ENCODE measurements at places on chromosomes 4 and X.

DNA sequence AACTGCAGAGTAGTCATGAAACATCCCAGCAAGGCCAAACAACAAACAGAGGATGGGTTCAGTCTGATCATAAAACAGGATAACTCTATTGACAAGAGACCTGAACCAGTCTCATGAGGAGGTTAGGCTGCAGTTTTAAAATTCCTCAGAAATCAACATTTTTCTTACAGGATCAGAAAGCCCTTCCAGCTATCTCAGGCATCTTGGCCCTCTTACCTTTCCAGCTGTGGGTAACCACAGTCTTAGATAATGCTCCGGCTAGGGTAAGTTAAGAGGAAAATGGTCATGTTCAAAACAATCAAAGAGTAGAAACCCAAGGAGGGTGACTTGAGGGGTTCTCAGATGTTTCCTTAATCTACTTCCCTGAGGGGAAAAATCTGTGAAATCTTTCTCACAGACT, 5.1 kb downstream of the CTSO start:
- no peak for DNase-seq

GRCh38 chr4:143346206-143346605, 9.5 kb downstream of the GAB1 start:
- DNase-seq, result no peak

- DNase-seq, result no peak
Measured at GRCh38 chr4:146194212-146194611, 18.7 kb downstream of the LSM6 start.

DNA sequence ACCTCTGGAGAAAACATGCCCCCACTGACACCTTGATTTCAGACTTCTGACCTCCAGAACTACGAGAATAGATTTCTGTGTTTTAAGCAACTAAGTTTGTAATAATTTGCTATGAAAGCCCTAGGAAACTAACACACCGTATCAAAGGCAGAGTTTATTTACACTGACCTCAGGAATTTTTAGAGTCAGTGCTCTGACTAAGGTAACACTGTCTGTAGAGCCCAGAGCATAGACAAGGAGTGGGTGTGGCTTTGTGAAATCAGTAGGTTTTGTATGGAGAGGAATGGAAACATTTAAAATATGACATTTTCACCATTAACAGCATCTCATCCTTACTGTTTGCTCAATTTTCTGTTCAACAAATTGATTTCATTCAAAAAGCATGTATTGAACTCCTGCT, 764.4 kb upstream of the PCDH10 start:
- DNase-seq, result no peak

GRCh38 chr4:55314141-55314820, 31.8 kb upstream of the SRD5A3 start:
- DNase-seq, result no peak

GRCh38 chr4:76624241-76624681, 189.2 kb downstream of the SHROOM3 start:
- no peak for DNase-seq

- no peak for DNase-seq
Measured at GRCh38 chr4:170651786-170652185, 562.0 kb upstream of the AADAT start.

DNA sequence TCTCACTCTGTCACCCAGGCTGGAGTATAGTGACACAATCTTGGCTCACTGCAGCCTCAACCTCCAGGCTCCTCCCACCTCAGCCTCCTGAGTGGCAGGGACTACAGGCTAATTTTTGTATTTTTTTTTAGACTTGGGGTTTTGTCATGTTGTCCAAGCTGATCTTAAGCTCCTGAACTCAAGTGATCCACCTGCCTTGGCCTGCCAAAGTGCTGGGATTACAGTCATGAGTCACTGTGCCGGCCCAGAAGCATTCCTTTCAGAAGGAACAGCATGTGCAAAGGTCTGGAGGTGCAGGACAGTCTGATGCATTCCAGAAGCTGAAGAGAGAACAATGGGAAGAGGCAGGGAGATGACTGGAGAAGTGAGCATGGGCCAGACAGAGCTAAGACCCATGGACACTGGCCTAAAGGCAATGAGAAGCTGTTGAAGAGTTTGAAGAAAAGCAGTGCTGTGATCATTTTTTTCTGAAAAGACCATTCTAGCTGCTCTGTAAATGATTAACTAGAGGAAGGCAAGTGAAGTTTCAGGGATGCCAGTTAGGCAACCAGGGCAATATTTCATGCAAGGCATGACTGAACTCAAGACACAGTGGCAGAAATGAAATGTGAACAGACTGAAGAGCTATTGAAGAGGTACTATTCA, 43.2 kb downstream of the MANBA start:
- no peak for DNase-seq

DNA sequence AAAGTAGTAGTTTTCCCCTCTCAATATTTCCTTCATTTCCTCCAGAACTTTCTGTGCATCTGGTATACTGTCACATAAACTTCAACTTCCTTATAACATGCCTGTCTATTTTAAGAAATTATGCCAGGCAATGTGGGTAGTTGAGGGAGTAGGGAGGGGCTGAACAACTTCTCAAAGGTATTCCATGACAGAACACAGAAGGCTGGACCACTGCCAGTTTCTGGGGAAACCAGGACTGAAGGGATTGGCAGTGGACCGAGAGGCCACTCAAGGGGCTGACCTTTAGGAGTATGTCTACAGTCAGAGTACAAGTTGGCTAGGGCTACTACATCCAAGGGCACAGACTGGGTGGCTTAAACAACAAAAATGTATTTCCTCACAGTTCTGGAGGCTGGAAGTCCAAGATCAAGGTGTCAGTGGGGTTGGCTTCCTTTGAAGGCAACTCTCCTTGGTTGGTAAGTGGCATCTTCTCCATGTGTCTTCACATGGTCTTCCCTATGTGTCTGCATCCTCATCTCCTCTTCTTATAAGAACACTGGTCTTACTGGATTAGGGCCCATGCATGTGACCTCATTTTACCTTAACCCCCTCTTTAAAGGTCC, 6.9 kb downstream of the SH3RF1 start:
- DNase-seq, result no peak

GRCh38 chr4:6943012-6943884, 33.6 kb downstream of the TBC1D14 start:
- DNase-seq, result no peak

DNA sequence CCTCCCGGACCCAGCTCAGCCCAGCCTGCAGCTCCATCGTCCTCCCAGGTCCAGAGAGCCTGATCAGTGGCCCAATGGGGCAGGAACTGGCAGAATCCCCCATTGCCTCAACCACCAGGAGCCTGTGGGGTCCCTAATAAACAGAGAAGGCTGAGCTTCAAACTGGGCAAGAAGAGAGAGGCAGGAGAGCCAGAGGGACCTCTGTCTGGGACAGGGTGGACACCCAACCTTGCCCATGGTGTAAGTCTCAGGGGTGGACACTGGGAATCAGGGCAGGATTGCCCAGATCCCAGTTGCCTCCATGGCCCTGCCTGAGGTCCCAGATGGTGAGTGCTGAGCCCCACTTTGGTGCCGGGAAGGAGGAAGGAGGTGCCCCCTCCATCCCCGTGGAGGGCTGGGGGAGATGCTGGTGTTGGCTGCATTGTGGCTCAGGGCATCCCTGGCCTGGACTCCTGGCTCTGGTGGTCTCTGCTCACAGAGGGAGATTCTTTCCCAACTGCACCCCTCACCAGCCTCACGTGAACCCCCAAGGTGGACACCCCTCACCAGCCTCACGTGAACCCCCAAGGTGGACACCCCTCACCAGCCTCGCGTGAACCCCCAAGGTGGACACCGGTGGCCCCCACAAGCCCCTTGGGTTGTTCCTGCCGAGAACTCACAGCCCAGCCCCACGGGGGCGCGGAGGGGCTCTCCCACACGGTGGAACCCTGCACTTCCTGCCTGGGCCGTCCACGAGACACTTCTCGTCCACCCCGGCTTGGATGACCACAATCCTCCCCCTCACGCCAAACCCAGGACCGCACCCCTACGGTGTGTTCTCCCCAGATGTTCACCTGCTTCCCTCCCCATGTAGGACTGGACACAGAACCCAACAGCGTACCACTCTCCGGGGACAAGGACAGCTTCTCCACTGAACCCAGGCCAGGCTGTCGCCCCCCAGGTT, 5.4 kb downstream of the CPLX1 start:
- DNase-seq, result no peak

DNA sequence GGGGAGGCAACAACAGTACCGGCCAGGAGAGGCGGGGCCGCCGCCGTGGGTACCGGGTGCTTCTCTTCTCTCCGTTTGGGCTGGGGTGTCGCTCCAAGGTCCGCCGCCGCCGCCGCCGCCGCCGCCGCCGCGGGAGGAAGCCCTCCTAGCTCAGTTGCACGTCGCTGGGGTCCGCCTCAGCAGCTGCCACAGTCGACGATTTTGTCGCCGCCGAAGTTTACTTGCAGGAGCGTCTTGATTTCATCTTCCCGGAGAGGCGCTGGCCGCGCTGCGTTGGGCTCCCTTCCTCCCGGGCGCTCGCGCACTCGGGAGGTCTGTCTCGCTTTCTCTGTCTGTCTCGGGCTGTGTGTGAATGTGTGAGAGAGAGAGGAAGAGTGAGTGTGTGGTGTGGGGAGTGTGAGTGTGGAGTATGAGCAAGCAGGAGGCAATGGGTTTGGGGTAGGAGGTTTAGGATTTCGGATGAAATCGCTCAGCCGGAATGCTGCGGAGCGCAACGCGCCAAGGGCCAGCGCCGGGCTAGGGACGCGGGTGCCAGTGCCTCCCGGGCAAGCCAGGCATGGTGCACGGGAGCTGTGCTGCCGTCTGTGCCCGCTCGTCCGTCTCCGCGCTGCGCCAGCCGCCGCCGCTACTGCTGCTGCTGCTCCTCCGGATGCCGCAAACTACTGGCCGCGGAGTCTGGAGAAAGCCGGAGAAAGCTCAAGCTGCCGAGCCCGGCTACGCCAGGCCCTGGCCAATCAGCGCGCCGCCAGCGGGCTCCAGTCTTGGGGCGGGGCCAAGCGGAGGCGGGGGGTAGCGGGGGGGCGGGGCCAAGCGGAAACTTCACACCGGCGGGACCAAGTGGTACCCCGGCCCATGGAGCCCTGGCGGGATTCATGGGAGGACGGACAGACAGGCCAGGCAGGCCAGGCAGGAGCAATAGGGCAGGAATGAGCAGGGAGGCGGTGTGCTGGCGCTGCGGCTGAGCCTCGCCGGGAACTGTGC, at the start of gene PCDH19:
Gene PCDH19, minus strand, starts transcription at position 664 of the 981 bp plus-strand sequence. CDS start 1,676 bp downstream, outside the sequence.
- DNase-seq, result no peak

GRCh38 chr4:162126729-162127128, 37.1 kb downstream of the FSTL5 start:
- no peak for DNase-seq

GRCh38 chr4:24382381-24382780, 202.0 kb downstream of the DHX15 start:
- DNase-seq, result no peak

GRCh38 chr4:181479141-181479540, 764.1 kb upstream of the TENM3 start:
- no peak for DNase-seq

DNA sequence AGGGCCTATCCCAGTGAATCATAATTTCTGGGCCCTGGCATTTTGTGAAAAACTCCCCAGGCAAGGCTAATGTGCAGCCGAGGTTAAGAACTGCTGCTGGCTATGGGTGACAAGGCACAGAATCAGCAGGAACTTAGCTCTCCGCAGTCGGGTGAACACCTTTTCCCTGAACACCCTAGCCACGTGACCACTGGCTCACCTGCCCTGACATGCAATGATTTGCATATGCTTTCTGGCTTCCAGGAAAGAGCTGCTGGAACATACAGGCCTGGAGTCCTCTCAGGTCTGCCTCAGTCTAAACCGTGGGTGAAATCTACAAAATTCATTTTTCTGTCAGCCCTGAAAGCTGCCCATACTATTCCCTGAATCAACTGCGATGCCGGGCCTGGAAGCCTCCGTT, 56.6 kb downstream of the ZNF827 start:
- no peak for DNase-seq

GRCh38 chr4:159860945-159861344, 758.1 kb downstream of the RAPGEF2 start:
- no peak for DNase-seq

DNA sequence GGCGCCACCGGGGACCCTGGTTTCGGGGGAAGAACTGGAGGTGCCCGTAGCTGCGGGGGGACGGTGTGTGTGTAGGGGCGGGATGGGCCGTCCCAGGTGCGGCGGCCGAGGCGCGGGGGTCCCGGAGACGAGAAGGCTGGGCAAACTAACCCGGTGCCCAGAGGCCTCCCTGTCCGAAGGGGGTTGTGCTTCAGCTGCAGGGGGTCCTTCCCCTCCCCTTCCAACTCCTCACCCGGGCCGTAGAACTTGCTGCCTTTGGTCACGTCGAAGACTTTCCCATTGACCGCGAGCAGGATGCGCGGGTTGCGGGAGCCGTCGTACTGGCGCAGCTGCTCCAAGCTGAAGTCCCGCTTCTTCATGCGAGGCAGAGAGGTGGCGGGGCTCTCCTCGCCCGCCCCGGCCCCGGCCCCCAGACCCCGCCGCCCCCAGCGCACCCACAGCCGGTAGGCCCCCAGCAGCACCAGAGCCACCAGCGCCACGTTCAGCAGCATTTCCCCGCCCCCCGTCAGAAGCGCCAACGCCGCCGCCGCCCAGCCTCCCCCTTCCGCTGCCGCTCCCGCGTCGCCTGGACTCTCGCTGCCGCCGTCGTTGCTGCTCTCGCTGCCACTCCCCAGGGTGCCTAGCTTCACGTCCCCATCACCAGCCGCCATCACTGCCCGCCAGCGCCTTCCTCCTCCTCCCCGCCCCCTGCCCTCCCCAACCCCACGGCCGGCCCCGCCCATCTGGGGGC, at the start of gene PGRMC2:
Gene PGRMC2, minus strand, starts transcription at position 673 of the 730 bp plus-strand sequence. Its CDS starts 23 bp downstream, at position 650.
- DNase-seq, result no peak

DNA sequence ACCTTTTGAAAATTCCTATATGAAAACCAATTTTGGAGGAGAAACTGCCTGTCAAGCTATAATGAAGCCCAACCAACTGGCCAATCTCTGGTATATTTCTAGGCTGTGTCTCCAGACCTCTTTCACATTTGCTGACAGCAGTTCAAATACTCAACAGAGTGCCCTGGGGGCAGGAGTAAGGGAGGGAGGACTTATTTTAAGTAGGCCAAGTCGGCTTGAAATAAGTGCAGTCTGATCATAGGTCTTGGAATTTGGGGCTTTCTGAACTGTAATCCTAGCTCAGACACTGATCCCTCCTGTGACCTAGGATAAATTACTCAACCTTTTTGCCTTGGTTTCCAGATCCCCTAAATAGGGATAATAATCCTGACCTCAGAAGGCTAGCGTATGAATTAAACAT, 59.4 kb upstream of the SLC7A11 start:
- no peak for DNase-seq

- DNase-seq, result no peak
Measured at GRCh38 chrX:22746081-22746480, 253.7 kb upstream of the DDX53 start.

GRCh38 chr4:137310166-137310565, 222.1 kb downstream of the PCDH18 start:
- no peak for DNase-seq

DNA sequence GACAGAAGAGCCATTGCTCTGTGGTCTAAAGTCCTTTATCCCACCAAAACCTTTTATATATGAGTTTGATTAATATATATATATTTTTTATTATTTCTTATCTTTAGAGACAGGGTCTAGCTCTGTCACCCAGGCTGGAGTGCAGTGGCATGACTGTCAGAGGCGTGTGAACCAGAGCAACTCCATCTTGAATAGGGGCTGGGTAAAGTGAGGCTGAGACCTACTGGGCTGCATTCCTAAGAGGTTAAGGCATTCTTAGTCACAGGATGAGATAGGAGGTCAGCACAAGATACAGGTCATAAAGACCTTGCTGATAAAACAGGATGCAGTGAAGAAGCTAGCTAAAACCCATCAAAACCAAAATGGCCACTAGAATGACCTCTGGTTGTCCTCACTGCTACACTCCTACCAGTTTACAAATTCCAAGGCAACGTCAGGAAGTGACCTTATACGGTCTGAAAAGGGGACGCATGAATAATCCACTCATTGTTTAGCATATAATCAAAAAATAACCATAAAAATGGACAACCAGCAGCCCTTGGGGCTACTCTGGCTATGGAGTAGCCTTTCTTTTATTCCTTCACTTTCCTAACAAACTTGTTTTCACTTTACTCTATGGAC, 10.5 kb downstream of the TBCK start:
- DNase-seq, result no peak

Data from omental fat pad (tissue), 4 donors.